COLO829 (cell line): ENCODE measurements at places on chromosomes 12 and 14.

DNA sequence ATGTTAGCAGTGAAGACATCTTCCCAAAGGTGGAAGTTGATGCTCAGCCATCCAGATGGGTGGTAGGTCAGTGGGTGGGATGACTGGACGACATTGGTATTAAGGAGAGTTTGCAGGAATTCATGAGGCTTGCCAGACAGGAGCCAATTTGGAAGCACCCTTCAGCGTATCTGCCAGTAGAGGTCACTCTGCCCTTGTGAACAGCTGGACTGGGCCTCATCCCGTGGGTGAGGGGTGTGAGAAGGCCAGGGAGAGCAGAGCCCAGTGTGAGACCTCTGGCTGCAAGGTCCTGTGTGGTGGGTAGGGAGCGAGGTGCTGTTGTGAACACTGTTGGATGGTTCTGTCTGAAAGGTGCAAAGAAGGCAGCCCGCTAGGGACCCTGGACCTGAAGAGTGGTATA lies 37.7 kb downstream of the SLC5A8 start:
- peak; percentile 13 for DNase-seq

- no peak for DNase-seq
These were observed 3.3 kb downstream of the C12orf56 start for GRCh38 chr12:64387197-64387816.

DNA sequence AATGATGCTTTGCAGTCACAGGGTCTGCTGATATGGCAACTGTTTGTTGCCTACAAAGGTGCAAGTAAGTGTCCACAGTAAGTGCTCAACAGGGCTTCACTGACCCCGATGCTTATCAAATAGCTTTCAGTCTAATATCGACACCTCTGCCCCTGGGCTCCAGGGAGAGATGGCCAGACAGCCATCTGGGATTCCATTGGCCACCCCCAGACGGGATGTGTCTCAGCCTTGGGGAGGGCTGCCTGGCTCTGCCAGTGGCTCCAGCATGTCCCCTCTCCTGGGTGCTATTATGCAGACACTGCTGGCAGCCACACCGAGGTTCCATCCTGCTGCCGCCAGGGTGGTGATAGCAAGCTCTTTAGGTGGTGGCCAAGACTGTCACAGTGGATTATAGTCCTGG lies 57.4 kb downstream of the DGLUCY start:
- DNase-seq, result no peak

DNA sequence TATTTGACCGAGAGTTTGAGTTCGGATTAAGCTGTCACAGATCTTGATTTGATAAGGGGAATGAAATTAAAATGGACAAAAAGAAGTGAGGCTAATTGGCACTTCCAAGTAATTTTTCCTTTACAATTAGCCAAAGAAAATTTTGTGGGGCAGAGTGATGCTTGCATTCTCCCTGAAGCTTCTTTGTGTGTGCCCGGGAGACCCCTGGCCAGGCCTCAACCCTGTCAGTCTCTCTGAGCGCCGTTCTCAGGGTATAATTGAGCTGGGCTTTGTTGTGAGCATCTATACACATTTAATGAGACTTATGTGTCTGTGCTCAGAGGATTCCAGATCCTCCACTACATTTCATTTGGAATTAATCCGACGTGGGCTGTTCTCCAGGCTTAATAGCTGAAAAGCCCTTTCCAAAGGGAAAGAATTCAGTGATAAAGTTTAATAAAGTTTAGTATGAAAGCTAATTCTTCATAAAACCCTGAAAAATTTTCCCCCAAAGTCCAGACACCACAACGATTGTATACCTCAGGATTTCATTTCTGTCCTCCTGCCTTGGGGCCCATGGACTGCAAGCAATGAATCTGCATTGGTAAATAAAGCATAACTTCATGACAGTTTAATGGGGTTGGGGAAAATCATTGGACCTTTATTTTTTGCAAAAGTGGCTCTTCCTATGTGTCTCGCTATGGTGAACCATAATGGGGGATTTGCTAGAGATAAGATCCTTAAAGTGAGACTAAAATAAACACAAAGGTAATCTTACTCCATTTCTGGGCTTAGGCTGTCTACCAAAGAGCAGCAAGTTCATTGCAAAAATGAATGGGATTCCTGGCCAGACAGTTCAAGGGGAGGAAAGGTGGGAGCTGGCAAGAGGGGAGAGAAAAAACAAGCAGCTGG lies 292.6 kb downstream of the C12orf75 start:
- no peak for DNase-seq

GRCh38 chr14:103819503-103820307 lies 27.7 kb downstream of the PPP1R13B start:
- peak; percentile 77 for DNase-seq

DNA sequence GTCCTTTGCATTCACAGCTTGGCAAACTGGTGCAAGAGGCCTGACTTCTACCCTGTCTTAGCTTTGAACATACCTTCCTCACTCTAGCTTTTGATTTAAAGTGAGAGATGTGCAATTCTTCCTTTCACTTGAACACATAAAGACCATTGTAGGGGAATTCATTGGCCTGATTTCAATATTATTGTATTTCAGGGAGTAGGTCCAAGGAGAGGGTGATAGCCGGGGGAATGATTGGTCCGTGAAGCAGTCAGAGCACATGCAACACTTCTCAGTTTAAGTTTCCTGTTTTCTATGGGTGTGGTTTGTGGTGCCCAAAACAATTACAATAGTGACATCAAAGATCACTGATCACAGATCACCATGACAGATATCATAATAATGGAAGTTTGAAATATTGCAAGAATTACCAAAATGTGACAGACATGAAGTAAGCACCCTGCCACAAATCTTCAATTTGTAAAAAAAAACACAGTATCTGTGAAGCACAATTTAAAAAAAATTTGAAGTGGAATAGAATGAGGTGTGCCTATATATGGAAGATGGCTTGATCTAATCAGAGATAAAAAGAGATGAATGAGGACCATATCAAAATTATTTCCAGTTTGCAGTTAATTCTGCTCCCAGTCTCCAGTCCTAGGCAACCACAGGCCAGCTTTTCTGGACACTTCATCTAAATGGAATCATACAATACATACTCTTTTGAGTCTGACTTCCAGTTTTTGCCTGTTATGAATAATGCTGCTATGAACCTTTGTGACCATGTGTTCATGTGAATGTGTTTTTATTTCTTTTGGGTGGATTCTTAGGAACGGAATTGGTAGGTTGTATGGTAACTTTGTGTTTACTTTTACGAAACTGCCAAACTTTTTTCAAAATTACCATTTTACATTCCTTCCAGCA lies 23.2 kb downstream of the BORCS5 start:
- DNase-seq, result no peak

- DNase-seq, result no peak
These were observed 63.8 kb downstream of the RIN3 start for GRCh38 chr14:92577321-92577742.

GRCh38 chr12:110794623-110795280 lies 52.0 kb upstream of the CCDC63 start:
- DNase-seq, result no peak
